Brain (organoid and tissue), 16 donors: ENCODE measurements at places on chromosomes 1 and 21. TPM values are rescaled to one million over a fixed set of nuclear protein-coding genes. Genes with fewer than 3 reads are reported as not detected.

DNA sequence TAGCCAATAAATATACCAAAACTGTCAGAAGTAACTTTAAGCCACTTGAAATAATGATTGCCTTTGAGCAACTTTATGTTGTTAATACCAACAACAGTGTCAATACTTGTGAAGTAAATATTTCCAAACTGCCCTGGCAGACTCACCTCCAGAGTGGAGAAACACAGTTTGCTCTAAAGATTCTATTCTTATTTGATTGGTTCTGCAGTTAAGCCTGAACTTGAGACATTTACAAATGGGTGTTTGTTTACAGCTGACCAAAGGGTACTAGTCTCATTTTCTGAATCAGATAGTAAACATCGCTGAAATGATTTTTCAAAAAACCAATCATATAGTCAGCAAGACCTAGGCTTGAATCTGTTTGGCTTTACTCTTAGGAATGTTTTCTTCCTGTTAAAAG is 1.3 kb upstream of the MYOC start:
- no peak for DNase-seq

GRCh38 chr1:41051022-41051421 is 29.5 kb upstream of the SLFNL1 start:
- no peak for DNase-seq

The KLF17 gene
- not detected for polyA plus RNA-seq

- no peak for DNase-seq
These were observed 150.0 kb downstream of the BACH1 start for GRCh38 chr21:29448766-29449165.

DNA sequence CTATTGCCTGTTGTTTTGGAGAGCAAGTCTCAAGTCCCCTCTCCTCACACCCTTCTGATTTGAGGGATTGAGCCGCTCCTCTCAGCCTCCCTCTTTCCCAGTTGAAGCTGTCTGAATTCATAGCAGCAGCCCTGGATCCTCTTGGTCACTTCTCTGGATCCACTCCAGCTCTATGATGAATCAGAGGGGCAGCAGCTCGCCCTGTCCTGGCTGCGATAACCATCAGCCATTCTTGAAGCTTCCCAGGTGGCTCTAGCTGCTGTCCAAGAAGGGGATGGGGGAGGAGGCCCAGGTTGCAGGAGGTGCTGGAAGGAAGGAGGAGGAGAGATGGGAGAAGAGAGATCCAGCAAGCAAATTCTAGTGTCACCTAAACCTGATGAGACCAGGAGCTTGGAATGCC is 31.3 kb downstream of the WNT4 start:
- DNase-seq, result no peak

GRCh38 chr1:232568331-232568852 is 61.5 kb downstream of the SIPA1L2 start:
- DNase-seq, result no peak

- DNase-seq, result no peak
These were observed 59.6 kb upstream of the HOOK1 start for GRCh38 chr1:59755069-59755685.

- DNase-seq, result no peak
These were observed 35.0 kb upstream of the SLC35A3 start for GRCh38 chr1:99934801-99935200.

The MEX3A gene
- polyA plus RNA-seq, result 91.7 TPM

The AGMAT gene
- polyA plus RNA-seq, result 0.61 TPM
